Right renal cortex interstitium (tissue), 3 donors: ENCODE measurements at places on chromosomes 2 and 18.

DNA sequence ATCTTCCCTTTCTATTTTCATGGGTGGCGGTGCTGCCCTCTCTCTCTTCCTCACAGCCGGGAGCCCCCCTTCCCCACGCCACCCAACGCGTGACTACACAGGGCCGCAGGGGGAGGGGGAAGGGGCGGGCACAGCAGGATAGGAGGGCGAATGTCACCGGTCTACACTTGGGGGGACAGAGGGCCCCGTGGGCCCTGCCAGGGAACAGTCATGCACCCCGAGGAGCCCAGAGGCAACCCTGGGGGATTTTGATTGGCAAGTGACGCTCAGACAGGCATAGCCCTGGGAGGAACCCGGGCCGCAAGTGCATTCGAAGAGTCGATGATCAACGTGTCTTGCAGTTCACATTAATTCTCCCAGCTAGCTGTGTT lies 91.1 kb upstream of the ANKRD30BL start:
- no peak for DNase-seq

DNA sequence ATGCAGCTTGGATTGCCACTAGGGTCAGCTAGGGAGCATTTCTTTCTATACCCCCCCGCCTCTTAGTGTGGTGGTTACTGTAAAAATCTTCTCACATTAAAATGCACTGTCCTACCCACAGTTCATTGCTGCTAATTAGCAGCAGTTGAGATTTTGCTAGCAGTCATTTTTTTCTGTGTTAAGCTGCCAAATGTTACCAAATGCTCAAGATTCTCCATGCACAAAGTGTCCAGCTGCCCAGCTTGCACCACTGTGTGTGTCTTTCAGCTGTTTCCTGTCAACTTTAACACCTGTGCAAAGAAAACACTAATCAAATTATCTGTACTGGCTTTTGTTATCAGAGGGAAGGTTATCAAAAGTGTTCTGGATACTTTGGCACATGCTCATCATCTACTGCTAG lies 679.3 kb downstream of the NR4A2 start:
- DNase-seq = no peak

- no peak for DNase-seq
Observed at GRCh38 chr2:183248866-183249567, 124.8 kb downstream of the NUP35 start.

DNA sequence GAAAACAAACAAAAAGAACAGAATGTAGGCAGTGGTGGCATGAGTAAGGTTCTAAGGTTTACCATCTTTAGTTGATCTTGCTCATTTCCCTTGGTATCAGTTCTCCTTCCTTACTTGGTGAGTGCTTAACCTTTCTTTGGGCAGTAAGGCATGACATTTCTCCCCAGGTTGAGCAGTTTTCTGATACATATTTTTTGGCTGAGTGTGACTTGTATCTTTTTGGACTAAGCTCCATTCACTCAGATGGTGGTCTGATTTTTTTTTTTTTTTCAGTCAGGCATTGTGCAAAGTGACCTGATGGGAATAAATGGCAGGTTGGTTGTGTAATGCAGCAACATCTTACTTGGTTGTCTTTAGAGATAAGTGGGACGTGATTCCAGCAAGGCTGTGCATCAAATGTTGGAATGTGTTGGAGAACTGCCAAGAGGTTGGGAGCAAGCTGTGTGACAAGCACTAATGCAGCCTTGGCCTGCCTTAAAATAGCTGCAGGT lies 15.1 kb downstream of the SPTBN1 start:
- no peak for DNase-seq

DNA sequence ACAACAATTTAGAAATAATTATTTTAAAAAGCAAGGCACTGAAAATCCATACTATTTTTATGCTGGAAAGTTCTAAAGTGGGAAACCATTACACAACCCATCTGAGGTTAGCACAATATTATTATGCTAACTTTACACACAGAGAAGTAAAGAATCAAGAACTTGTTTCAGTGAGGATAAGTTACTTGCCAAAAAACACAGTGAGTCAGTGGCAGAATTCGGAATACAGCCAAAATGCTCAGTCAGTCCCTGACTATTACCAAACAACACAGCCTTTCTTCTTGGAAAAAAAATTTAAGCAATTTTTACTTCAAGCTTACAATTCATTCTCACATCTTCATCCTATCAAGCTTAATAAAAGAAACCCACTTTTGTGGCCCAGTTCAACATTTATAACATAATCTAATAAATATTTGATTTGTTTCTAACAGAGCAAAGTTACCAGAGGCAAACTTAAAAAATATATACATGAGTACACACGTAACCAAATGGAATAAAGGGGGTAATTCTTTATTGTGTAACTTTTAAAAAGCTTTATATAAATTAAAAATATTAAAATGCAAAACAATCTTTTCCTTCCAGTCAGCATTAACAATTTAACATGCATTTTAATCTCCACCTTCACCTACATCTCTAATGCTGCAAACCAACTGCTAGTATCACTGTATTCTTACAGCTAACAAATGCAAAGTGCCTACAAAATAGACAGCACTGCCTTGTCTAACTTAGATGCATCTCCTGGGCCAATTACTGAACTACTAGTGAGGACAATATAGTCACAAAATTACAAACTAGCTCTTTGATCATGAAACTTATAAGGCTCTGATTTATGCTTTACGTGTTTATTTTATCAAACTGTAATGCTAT lies 55.2 kb downstream of the CCDC88A start:
- DNase-seq = no peak

DNA sequence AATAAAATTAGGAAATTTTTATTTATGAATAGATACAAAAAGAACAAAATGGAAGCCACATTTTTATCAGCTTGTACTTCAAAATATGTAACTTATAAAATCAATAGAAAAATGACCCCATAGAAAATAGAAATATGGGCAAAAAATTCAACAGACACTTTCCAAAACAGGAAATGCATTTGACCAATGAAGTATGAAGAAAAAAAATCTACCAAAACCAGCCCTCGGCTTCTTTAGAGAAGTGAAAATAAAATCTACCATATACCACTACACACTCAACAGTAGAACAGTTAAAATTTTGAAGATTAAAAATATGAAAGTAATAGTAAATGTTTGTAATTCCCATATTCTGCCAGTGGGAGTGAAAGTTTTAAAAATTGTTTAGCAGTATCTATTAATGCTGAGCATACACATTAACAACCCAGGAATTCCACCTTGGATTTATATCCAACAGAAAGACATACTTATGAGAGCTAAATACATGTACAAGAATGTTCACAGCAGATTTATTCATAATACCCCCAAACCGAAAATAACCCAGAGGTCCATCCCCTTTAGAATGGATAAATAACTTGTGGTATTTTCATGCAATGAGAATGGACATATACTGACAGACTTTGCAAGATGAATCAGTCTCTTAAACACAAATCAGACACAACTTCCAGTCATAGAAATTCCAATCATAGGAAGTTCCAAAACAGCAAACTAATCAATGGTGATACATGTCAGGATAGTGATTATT lies 318.0 kb downstream of the FIGN start:
- DNase-seq = no peak

- no peak for DNase-seq
Observed at GRCh38 chr2:157345647-157346389, 20.2 kb upstream of the ERMN start.

DNA sequence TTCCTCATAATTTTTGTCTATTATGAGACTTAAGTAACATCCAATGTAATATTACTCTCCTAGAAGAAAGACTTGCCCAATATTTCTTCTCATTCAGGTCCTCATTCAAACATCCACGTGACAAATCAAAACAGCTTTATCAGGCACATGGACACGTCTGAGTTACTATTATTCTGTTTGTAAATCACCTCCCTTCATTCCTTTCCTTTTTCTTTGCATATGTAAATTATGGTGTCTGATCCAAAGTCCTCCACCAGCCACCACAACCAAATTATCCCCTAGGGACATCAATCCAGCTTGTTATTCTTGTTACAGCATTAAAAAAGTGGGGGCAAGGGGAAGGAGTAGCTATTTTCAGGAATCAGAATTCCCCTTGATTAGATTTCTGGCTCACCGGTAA lies 7.1 kb downstream of the TMEM163 start:
- no peak for DNase-seq

GRCh38 chr2:54531558-54531957 lies 75.4 kb downstream of the SPTBN1 start:
- no peak for DNase-seq

GRCh38 chr2:166373951-166374350 lies 1.8 kb downstream of the SCN9A start:
- no peak for DNase-seq

- no peak for DNase-seq
Observed at GRCh38 chr2:171210864-171211431, 50.3 kb upstream of the TLK1 start.
